ENCODE measurements at places on chromosomes 4 and X.

DNA sequence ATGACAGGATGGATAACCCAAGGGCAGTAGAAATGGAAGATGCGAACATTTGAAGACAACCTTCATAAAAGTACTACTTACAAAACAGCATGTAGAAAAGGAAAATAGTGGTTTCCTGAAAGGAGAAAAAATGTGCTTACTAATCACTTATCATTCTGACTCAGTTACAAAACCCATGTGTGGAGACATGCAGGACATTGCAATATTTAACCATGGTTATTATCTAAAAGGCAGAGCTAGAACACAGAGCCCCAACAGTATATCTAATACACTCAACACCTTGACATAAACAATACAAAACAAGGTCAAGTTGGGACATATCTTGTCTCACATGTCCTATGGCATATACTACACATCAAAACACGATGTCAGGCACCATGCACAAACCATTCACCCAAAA, 55.9 kb downstream of the EIF4E start:
- no peak for DNase-seq

GRCh38 chr4:172707622-172708021, 461.0 kb upstream of the GALNT7 start:
- no peak for DNase-seq

- no peak for DNase-seq
Measured at GRCh38 chr4:37138019-37138653, 106.4 kb upstream of the NWD2 start.

- DNase-seq = no peak
Measured at GRCh38 chrX:340121-340520, 21.5 kb upstream of the GTPBP6 start.

GRCh38 chr4:40546506-40546905, 83.2 kb downstream of the RBM47 start:
- DNase-seq = no peak

GRCh38 chrX:63128509-63128908, 222.6 kb downstream of the SPIN4 start:
- DNase-seq = no peak

- DNase-seq = no peak
Measured at GRCh38 chrX:2466876-2467656, 33.7 kb downstream of the DHRSX start.

DNA sequence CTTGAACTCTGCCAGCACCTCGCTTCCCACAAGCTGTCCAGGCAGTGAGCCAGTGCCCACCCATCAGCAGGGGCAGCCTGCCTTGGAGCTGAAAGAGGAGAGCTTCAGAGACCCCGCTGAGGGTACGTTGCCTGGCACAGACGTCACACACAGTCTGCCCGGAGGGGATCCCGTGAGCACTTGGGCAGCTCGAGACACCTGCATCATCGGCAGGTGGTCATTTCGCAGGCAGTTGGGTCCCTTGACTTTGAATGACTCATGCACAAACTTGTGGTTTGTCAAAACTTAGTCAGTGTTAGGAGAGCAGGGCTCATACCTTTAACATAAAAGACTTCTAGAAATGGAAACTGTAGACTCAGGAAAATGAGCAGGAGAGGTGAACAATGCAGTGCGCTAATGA, 9.9 kb downstream of the TACC3 start:
- DNase-seq = no peak

DNA sequence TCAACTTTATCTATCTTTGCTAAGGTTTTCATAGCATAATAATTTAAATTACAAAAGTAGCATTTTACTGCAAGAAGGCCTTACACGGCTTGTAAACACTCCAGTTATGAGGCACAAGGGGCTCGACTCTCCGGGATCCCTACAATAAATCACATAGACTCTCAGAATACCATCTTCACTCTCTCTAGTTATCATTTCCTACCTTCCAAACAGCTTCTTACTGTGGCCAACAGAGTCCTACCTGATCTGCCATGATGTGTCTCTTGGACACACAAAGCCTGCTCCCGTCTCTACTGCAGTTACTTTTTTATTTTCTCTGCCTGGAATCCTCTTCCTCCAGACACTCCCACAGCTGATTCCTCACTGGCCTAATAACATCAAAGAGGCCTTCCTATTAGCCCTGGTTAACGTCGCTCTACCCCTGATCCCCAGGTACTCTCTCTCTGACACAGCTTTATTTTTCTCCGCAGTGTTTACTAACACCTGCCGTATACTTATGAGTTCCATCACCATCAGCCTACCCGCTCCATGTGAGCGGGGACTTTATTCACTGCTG, 559.6 kb upstream of the DIPK2B start:
- DNase-seq = no peak

GRCh38 chr4:111480510-111480909, 664.7 kb upstream of the FAM241A start:
- DNase-seq = no peak

DNA sequence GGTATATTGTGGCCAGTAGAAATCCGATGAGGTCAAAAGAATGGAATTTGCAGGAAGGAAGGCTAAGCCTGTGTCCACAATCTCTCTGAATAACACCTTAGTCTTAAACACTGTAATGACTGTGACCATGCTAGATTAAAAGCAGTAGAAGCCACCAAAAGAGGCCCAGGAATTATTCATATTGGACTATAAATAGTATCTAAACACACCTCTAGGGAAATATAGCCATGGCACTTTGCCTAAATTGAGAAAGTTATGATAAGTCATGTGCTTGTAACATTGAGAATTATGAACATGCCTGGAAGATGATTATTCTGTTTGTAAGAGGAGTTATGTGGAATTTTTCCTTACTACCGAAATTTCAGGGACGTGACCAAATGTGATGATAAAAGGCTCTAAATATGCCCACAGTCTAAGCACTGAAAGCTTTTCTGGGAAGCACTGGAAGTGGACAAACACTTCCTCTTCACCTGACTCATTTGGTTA, 298.5 kb downstream of the KCTD8 start:
- no peak for DNase-seq

DNA sequence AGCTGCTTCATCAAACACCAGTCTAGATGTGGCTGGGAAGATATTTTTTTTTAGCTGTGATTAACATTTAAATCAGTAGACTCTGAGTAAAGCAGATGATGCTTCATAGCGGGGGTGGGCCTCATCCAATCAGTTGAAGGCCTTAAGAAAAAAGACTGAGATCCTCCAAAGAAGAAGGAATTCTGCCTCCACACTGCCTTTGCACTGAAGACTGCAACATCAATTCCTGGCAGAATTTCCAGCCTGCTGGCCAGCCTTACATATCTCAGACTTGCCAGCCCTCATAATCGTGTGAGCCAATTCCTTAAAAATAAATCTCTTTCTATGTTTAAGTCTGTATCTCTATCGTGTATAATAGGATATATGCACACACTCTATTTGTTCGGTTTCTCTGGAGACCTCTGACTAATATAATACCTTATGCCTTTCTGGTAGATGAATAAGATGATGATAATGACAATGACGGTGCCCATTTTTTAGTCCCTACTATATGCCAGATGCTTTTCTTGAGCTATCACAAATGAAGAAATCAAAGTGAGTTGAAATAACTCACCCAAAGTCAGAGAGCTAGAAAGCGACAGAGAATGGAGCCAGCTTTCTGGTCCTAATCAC, 66.1 kb upstream of the SOD3 start:
- DNase-seq = no peak

DNA sequence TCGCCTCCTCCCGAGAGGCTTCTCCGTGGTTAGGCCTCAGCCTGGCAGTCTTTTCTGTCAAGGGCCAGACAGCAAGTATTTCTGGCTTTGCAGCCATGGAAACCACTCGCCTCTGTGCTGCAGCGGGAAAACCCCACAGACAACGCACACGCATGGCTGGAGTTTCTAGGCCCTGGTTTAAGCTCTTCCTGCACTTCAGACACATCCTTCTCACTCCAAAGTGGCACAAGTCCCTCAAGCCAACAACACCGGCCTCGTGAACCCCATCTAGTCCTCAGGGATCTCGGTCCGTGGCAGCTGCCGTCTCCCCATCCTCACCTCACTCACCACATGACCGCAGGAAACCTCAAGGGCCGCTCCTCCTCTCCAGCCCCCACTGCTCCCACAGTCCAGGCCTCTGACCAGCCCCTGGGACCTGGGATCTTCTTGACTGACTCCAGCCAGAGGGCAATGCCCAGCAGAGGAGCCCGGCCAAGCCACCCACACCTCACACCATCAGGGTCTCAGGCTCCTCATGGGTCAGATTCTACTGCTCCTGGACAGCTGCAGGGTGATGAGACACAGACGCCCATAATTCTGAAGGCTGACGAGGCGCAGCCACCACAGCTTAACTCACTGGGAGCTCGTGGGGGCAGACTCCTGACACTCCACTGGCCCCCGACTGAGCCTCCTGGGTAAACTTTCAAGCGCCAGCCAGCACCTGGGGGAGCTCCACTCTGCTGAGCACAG, 21.7 kb downstream of the LETM1 start:
- DNase-seq = no peak

- no peak for DNase-seq
Measured at GRCh38 chrX:18687856-18688495, 16.1 kb upstream of the RS1 start.
